ENCODE measurements at places on chromosomes 2 and 18.

DNA sequence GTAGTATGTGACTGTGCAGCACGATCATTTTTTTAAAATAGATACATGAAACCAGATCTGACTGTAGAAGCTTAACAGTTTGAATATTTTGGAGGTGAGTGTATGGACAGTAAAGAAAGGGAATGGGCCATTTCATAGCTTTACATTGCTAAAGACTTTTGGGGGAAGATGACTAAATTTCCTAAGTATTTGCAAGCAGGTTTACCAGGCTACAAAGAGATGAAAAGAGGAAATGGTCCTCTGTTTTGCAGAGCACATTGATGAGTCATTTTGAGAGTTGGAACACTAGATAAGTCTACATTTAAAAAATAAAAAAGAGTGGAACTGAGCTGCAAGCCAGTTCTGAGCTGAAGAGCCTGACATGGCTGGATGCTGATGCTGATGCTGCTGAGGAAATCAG is 115.7 kb upstream of the LRATD1 start:
- no peak for DNase-seq

DNA sequence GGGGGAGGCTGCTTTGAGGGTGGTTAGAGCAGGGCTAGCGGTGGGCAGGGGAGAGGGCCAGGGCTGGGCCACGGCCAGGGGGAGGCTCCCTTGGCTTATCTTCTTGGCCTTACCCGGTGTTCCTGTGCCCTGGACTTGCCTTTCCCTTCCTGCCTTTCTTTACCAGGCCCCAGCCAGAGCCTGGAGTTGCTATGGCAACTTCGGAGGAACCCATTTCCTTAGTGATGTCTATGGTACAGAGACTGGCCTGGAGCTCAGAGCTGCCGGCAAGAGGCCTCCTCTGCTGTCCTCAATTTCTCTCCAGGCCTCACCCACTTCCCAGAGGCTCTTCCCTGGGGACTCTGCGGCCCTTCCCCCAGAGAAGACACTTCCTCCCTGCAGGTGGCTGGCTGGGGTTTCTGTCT is 11.5 kb downstream of the SPEG start:
- DNase-seq, result no peak

- no peak for DNase-seq
Observed at GRCh38 chr2:99957332-99958133, 184.9 kb downstream of the AFF3 start.

DNA sequence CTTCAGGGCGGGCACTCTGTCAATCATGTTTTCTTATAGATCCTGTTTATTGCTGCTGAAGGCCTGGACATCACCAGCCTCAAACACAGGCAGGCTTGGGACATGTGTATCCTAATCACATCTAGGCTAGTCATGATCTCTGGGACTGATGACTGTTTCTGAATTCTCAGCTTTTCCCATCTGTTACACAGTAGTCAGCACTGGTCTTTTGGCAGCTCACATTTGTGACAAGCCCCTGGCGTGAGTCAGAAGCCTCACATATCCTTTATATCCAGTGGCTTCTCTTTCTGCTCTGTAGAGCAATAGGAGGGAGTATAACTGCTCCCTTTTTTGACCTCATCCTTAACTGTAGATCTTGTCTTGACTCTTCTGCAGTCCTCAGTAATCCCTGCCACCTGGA is 4.5 kb downstream of the SEMA4F start:
- DNase-seq, result no peak

GRCh38 chr18:80179857-80180558 is 67.3 kb downstream of the PARD6G start:
- no peak for DNase-seq

DNA sequence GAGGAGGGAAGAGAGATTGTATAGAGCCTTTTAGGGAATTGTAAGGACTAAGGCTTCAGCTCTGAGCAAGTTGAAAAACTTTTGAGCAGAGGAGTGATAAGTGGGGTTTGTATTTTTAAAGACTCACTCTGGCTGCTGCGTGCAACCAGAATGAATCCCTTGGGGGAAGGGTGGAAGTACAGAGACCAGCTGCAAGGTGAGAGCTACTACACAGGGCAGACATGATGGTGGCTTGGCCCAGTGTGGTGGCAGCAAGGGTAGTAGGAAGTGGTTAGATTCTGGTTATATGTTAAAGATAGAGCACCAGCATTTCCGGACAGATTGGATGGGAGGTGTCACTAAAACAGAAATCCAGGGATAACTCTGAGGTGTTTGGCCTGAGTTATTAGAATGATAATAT is 10.1 kb upstream of the SESTD1 start:
- no peak for DNase-seq

GRCh38 chr2:213101692-213102460 is 49.5 kb downstream of the IKZF2 start:
- no peak for DNase-seq

- no peak for DNase-seq
Observed at GRCh38 chr2:46998551-46998950, 82.9 kb upstream of the MCFD2 start.

- no peak for DNase-seq
Observed at GRCh38 chr2:158610059-158610458, 153.3 kb downstream of the PKP4 start.

GRCh38 chr18:40414155-40414754 is 1540.8 kb upstream of the PIK3C3 start:
- DNase-seq, result no peak

DNA sequence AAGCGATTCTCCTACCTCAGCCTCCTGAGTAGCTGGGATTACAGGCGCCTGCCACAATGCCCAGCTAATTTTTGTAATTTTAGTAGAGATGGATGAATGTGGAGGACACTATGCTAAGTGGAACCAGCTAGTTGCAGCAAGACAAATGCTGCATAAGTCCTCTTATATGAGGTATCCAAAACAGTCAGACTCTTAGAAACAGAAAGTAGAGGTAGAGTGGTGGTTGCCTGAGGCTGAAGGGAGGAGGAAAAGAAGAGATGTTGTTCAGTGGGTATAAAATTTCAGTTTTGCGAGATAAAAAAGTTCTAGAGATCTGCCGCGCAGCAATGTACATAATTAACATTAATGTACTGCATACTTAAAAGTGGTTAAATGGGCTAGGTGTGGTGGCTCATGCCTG is 145.3 kb upstream of the SPRED2 start:
- no peak for DNase-seq

GRCh38 chr2:69353360-69353759 is 33.7 kb downstream of the GFPT1 start:
- no peak for DNase-seq

- DNase-seq, result no peak
Observed at GRCh38 chr2:233844064-233844807, 10.1 kb downstream of the HJURP start.

DNA sequence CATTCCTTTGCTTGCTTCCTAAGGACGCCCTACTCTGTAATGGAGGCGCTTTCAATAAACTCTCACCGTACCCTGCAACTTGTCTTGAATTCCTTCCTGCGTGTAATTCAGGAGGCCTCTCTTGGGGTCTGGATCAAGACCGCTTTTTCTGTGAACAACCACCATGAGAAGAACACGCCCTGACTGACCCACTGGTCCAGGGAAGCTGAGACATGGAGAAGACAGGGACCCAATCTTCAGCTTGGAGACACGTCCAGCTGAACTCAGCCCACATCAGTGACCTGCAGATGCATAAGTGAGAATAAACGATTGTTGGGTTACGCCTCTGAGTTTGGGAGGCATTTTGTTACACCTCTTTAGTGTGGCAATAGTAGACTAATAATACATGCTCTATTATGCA is 7.8 kb upstream of the NARS1 start:
- DNase-seq, result no peak

- no peak for DNase-seq
Observed at GRCh38 chr18:47983946-47984345, 53.5 kb upstream of the SMAD2 start.

DNA sequence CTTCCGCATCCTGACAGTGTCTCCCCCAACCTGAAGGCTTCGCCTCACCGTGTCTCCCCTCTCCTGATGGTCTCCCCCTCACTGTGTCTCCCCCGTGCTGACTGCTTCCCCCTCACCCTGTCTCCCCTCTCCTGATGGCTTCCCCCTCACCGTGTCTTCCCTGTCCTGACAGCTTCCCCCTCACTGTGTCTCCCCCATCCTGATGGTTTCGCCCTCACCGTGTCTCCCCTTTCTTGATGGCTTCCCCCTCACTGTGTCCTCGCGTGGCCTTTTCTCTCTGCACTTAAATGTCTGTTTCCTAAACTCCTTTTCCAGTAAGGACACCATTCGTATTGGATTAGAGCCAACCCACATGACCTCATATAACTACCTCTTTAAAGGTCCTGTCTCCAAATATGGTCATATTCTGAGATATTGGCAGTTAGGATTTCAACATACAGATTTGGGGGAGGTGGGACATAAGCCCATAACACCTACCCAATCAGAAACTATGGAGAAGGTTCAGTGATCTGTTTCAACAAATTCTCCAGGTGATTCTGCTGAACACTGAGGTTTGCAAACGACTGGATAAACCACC is 47.9 kb upstream of the RAB27B start:
- DNase-seq, result no peak

- DNase-seq, result no peak
Observed at GRCh38 chr2:173064151-173064805, 11.4 kb upstream of the MAP3K20 start.

- DNase-seq, result no peak
Observed at GRCh38 chr2:233428008-233428407, 73.7 kb downstream of the DGKD start.

GRCh38 chr2:230869914-230870543 is 5.3 kb downstream of the ITM2C start:
- DNase-seq, result no peak

DNA sequence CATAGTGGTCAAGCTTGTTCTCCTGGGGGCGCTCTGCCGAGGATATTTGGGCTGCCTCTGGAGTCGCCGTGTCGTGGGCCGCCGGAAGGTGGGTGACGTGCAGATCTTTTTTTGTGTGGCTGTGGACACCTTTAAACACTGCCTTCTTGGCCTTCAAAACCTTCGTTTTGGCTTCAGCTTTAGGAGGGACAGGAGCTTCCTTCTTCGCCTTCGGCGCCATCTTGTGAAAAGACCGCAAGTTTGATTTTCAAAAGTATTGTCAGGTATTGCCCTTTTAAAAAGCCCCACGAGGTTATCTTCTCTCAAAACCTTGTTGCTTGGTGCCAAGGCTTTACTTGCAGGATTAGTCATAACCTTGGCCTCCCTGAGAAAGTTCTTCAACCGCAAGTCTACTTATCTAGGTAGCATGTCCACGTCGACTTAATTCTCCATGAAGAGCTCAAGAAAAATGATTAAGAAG is 20.8 kb downstream of the LAMA3 start:
- no peak for DNase-seq

GRCh38 chr2:216837740-216838139 is 22.1 kb downstream of the TNP1 start:
- no peak for DNase-seq

GRCh38 chr2:18682681-18683080 is 93.3 kb upstream of the NT5C1B start:
- DNase-seq, result no peak

- DNase-seq, result no peak
Observed at GRCh38 chr18:55317324-55317723, 270.7 kb downstream of the TCF4 start.

DNA sequence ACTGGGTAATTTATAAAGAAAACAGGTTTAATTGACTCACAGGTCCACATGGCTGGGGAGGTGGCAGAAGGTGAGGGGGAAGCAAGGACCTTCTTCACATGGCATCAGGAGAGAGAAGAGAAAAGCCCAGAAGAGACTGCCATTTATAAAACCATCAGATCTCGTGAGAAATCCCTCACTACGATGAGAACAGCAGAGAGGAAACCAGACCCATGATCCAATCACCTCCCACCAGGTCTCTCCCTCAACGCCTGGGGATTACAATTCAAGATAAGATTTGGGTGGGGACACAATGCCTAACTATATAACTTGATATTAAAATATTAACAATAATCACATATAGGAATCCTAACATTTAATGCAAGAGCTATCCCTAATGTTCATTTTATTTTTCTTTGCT is 31.8 kb downstream of the MEMO1 start:
- DNase-seq, result no peak

- DNase-seq, result no peak
Observed at GRCh38 chr18:47719096-47719780, 211.2 kb downstream of the SMAD2 start.

- no peak for DNase-seq
Observed at GRCh38 chr2:175446201-175446600, 264.7 kb upstream of the ATP5MC3 start.

- no peak for DNase-seq
Observed at GRCh38 chr2:120541553-120541932, 194.1 kb upstream of the GLI2 start.

DNA sequence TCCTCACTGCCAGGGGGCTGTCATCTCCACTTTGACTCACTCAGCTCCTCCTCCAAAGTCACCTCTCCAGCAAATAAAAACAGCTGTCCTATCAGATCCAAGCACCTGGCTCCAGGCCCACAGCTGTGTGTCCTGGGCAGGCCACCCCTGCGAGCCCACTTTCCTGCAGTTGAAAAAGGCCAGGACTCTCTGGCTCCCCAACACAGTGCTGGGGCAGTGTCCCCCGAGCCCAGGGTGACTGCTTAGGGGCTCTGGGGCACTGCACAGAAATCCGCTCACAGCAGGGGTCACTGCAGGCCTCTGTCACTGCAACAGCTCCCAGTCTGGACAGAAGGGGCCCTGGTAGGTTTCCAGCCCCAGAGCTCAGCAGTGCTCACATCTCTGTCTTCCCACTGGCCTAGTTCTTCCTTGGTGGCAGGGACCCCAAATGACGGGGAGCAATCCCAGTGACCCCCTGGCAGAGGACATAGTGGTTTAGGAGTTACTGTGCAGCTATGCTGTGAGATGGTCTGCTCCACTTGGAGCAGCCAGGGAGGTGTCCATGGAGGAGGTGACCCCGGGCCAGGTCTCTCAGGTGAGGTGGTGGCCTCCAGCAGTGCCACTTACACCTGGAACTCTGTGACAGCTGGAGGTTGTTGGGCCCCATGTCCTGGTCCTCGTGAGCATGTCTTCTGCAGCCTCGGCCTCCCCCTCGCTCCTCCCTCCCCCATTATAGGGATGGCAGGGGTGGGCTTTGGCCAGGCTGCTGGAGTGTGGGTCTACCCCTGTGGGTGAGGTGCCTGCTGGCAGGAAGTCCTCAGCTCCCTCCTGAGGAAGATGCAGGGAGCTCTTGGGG is 35.5 kb downstream of the HS6ST1 start:
- DNase-seq, result no peak

DNA sequence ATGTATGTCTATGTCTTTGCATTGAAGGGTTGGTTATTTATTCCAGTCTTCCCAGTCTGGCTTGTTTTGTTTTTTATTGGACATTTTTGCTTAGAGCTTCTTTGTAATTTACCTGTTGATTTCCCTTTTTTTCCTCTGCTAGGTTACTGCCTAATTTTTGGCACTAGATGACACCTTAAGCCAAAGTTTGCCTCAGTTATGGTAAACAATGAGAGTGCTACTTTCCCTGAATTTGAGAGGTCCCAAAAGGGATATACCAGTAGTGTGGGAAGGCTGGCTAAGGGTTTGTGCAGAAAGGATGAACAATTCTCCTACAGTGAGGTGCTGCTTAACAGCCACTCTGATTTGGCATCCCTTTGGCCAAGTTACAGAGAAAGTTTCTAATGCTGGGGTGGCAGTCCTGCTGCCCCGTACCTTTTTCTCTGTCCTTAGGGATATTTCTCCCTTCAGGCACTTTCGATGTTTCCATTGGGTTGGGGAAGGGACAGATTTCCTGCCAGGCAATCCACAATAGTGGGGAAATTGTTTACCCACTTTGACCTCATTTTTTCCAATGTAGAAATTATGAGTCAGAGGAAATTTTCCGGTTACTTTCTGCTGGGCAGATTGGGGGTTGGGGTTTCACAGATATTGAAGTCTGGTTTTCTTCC is 354.9 kb downstream of the PTPRM start:
- no peak for DNase-seq

Data from stimulated activated CD8-positive, alpha-beta memory T cell treated with anti-CD3 and anti-CD28 coated beads, Interleukin-4, amount 100 ng/mL, for 1 hour (primary cell).